NCI-H1092 (cell line): ENCODE measurements at places on chromosomes 1 and 21.

GRCh38 chr1:181032535-181032934 lies 1.2 kb upstream of the MR1 start:
- no peak for DNase-seq

GRCh38 chr1:238088560-238089290 lies 198.0 kb upstream of the ZP4 start:
- no peak for DNase-seq

DNA sequence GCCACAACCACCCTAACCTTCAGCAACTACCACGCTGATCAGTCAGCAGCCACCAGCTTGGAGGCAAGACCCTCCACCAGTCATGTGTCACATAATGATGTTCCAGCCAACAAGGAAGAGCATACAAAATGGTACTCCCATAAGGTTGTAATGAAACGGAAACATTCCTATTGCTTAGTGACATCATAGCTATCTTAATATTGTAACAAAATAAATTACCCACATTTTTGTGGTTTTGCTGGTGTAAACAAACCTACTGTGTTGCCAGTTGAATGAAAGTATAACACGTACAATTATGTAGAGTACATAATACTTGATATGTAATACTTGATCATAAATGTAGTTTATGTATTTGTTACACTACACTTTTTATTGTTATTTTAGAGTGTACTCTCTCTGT lies 1363.2 kb upstream of the ADGRL4 start:
- no peak for DNase-seq

GRCh38 chr1:186865253-186865652 lies 36.5 kb downstream of the PLA2G4A start:
- no peak for DNase-seq

DNA sequence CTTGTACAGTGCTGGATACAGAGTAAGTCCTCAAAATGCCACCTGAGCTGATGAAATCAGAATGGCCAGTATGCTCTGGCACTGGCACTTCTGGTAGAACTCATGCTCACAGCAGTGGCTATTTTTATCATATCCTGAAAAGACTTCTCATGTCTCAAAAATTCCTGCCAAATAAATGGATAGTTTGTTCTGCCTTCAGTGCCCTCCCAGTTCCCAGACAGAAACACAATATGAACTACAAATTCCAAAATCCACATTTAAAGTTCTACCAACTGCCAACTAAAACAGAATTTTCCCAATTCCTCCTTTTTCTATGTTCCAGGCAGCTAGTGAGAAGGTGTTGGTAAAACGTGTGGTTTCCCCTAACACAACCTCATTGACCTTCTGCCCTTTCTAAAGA lies 51.4 kb upstream of the RGS1 start:
- no peak for DNase-seq

- DNase-seq = no peak
These were observed 2.0 kb downstream of the RGS8 start for GRCh38 chr1:182682406-182682805.

GRCh38 chr1:53331446-53332185 lies 3.7 kb upstream of the LRP8 start:
- DNase-seq = no peak

DNA sequence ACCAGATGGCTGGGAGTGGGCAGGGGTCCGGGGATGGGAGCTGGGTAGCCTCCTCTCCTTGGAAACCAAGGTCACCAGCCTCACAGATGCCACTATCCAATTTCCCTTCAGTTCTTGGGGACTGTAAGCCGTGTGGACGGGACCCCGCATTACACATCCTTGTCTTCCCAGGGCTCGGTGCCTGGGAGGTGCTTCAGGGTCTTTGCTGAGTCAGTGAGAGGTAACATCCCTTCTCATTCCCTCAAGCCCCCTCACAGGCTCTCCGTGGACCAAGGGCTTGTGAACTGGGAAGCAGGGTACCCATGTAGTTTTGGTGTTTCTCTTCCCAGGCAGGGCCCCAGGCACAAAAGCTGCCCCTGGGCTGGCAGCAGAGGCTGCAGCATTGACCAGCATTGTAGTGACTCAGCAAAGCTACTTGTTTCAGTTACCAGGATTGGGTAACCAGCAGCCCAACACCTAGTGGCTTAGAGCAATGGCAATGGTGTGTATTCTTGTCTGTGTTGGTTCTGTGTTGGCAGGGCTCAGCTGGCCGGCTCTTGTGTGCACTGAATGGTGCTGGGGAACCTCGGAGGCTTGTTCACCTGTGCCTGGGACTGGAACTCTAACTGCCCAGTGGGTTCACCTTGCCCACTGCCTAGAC lies 24.6 kb upstream of the PCBP3 start:
- DNase-seq = no peak

GRCh38 chr1:231918239-231919015 lies 291.8 kb downstream of the DISC1 start:
- no peak for DNase-seq

DNA sequence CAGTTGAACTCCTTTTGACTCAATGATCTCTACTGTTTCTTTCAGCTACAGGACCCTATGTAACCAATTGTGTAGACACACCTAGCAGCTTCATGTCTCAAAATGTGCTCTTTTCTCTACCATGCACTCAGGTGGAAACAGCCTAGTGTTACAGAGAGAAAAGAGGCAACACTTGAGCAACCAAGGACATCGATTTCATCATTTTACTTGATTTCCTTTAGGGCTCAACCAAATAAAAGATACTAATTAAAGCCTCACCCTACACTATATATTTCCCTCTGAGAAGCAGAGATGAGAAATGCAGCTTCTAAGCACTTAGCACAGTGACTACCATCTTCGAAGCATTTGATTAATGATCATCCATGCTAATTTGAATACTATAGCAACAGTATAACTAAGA lies 55.1 kb downstream of the PTGER3 start:
- no peak for DNase-seq

DNA sequence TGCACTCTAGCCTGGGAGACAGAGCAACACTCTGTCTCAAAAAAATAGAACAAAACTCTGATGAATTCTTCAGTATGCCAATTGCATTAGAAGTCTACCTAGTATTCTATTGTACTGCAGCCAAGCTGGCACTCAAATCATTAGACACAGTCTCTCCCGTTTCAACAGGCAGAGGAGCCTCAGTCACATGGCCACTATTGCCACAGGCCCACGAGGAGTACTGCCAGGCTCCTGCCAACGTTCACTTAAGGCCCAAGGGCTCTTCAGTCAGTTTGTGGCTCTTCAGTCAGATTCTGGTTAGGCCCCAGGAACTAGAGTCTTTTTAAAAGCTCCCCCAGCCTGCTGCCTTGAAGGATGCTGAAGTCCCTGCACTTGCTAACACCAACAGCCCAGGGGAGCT lies 73.4 kb downstream of the SH3BGR start:
- DNase-seq = peak; percentile 56

GRCh38 chr1:100759188-100759587 lies 39.6 kb downstream of the VCAM1 start:
- DNase-seq = no peak
